Right hindlimb (tissue), 1 donor: ENCODE measurements at places on chromosomes 7 and 10.

GRCh38 chr10:24701447-24701846, 22.2 kb downstream of the ARHGAP21 start:
- DNase-seq, result no peak

DNA sequence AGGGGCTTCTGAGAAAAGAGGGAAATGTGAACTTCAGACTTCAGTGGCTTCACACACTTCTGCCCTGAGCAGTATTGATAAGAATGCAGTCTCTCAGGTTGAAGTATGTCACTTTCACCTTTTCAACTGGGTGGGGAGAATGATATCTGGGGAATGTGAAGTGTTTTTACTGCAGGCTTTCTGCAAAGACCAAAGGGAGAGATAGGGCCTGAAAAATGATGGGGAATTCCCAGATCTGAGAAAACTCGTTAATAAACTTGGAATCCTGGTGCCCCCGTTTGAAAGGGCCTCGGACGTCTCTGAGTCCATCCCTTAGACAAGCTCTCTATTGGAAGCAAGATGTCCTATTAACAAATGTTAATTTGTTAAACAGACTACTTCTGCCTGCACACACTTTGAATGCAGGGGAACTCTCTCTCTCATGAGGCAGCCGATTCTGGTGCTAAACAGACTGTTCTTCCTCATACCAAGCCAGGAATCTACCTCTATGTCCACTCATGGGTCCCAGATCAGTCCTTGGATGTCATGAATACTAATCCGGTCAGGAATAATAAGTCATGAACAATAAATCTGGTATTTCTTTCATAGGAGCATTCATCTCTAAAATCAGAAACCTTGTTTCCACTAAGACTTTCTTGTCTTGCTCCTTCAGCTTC, 193.6 kb downstream of the JCAD start:
- DNase-seq, result no peak

DNA sequence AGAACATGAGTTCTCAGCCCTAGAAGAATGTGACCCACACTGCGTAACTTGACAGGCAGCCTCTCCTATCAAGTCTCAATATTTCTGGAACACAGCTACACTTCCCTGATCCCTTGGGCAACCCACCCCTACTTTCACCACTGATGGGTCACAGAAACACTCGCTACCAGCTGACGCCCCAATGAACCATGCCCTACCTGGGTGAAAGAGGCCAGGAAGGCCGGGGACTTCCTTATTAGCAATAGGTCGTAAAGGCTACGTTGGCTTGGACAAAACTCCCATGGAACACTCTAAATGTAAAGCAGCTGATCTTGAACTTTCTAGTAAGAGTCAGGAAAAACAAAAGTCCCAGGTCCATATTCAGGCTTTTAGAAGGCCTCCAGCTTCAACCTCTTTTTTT, 202.3 kb upstream of the KCTD7 start:
- no peak for DNase-seq

DNA sequence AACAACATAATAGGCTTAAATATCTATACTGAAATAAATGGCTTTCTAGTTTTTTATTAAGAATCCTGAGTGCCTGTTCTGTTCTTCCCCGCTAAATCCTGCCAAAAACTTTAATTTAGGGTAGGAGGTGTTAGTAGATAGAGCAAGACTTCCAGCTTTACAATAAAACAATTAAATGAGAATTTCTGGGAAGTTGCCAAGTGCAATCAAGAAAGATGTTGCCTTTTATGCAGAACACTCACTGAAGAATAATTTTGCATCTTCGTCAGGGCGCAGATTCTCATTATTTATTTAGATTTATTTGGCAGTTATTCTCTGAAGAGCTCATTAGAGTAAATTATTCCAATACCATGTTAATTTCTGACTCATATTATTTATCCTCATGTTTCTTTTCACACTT, 103.2 kb upstream of the GPR141 start:
- no peak for DNase-seq

DNA sequence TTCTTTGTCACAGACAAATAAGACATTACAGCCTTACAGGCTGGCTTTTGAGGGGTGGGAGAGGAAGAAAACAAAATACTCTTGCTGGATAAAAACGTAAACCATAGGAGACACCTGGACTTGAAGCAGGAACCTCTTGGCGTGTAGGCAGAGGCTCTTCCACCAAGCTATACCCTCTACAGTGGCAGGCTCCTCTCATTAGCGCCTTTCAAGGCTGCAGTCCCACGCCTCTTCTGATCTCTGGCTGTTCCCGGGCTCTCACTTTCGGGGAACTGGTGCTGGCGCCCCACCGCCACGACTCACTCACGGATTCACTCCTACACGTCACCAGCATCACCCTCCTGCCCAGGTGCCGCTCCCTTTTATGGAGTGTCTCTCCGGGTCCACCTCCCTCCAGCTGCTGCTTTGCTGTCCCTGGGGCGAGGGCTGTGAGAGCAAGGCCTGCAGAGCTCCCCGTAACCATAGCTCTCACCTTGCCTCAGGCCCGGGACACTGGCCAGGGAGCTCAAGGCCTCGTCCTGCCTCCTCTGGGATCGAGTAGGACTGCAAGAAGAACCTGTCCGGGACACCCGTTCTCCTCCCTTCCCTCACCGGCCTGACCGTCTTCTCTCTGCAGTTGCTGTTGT, 62.6 kb downstream of the ZNF777 start:
- DNase-seq, result no peak

GRCh38 chr10:43093423-43094076, 16.7 kb downstream of the RET start:
- no peak for DNase-seq
